Spinal cord (tissue), 10 donors: ENCODE measurements at places on chromosomes 1 and 21.

DNA sequence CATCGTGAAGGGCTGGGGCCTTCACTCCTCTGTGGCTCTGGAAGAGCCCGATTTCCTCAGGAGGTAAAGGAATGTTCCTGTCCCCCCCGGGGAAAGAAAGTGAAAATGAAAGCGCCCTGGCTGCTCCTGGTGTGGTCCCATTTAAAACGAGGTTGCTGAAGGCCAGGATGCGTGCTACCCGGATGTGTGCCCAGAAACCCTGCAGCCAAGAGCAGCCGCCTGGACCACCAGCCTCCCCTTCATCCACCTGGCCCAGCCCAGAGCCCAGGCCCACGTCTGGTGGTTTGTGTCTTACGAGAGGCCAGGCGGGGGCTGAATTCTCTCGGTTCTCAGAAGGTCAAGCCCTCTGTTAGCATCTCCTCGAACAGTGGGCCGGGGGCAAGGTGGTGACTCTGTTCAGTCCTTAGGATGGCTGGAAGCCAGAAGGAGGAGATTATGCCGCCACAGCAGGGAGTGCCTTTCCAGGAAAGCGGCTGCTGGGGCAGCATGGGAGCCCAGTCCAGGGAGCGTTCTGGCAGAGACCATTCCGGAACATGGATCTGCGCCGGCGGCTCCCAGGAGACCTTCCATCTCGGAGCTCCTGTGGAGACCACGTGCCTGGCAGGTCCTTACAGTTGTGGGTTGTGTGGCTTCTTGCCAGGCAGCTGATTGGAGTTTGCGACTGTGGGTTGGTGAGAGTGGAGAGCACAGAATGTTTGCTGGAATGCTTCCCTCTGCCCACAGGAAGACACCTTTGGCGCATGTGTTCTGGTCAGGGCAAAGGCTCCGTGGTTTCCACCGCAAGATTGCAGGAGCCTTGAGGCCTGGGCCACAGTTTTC, 1.4 kb downstream of the GUK1 start:
- H3K4me1 ChIP-seq = peaks cover 44% of the 10 kb centered on the region
- peak overlapping the region; percentile 82 for H3K4me3 ChIP-seq
- H3K27me3 ChIP-seq = no peaks in the 10 kb centered on the region
- H3K27ac ChIP-seq = peak overlapping the region; percentile 84
- peaks cover 48% of the 10 kb centered on the region for H3K36me3 ChIP-seq

DNA sequence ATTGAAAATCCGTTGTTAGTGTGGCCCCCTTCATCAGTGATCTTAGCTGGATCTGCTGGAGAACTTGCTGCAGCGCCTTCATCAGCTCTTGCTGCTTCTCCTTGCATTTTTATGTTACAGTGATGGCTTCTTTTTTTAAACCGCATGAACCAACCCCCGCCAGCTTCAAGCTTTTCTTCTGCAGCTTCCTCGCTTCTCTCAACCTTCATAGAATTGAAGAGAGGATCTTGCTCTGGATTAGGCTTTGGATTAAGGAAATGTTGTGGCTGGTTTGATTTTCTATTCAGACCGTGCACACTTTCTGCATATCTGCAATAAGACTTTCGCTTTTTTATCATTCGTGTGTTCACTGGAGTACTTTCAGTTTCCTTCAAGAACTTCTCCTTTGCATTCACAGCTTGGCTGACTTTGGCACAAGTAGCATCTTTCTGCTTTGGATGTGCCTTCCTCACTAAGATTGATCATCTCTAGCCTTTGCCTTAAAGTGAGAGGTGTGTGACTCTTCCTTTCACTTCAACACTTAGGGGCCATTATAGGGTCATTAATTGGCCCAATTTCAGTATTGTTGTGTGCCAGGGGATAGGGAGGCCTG, 13.1 kb downstream of the RNF187 start:
- H3K4me1 ChIP-seq = peaks cover 11% of the 10 kb centered on the region
- no peak overlapping the region for H3K27ac ChIP-seq
- H3K36me3 ChIP-seq = peaks cover 10% of the 10 kb centered on the region
- H3K27me3 ChIP-seq = peaks cover under 1% of the 10 kb centered on the region

DNA sequence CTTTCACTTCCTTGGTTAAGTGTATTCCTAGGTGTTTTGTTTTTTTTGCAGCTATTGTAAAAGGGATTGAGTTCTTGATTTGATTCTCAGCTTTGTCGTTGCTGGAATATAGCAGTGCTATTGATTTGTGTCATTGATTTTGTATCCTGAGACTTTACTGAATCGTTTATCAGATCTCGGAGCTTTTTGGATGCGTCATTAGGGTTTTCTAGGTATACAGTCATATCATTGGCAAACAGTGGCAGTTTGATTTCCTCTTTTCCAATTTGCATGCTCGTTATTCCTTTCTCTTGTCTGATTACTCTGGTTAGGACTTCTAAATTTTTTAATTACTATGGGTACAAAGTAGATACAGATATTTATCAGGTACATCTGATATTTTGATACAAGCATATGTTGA, 75.4 kb downstream of the SLC35A3 start:
- no peak overlapping the region for H3K27ac ChIP-seq
- H3K4me1 ChIP-seq = peaks cover 4% of the 10 kb centered on the region
- no peak for DNase-seq

- peaks cover 3% of the 10 kb centered on the region for H3K4me1 ChIP-seq
- no peaks in the 10 kb centered on the region for H3K36me3 ChIP-seq
- no peak overlapping the region for H3K4me3 ChIP-seq
- no peak for DNase-seq
- no peaks in the 10 kb centered on the region for H3K27me3 ChIP-seq
Measured at GRCh38 chr21:42423197-42423675, 19.5 kb downstream of the UBASH3A start.

DNA sequence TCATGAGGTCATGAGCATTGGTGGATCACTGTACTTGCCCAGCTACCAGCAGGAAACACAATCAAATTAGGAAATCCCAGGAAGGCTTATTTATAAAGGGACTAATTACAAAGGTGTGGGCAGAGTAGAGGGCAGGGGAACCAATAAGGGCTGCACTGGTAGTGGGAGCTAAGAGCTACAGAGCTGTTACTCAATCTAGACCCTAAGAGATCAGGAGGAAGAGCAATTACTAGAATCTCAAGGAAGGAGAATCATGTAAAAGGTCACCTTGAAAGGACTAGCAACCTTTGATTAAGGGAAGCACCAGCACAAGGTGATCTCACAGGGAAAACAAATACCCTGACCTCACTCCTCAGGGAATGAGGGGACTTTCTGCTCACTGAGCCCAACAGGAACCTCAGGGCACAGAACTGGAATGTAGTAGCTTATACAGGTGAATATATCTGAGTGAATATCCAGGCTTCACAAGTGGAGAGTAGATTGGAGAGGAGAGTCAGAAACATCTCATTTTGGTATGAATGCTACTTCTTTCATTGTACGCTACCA, 66.8 kb downstream of the SAMSN1 start:
- no peak for DNase-seq
- H3K4me3 ChIP-seq = no peak overlapping the region
- no peaks in the 10 kb centered on the region for H3K4me1 ChIP-seq
- no peak overlapping the region for H3K27ac ChIP-seq
- H3K36me3 ChIP-seq = no peaks in the 10 kb centered on the region

GRCh38 chr1:68936530-68936929, 439.6 kb upstream of the DEPDC1 start:
- H3K36me3 ChIP-seq = no peaks in the 10 kb centered on the region
- no peaks in the 10 kb centered on the region for H3K4me1 ChIP-seq
- no peak overlapping the region for H3K4me3 ChIP-seq
- no peak overlapping the region for H3K27ac ChIP-seq

- no peak overlapping the region for H3K4me3 ChIP-seq
- no peaks in the 10 kb centered on the region for H3K27me3 ChIP-seq
- H3K27ac ChIP-seq = no peak overlapping the region
- H3K36me3 ChIP-seq = no peaks in the 10 kb centered on the region
- DNase-seq = no peak
Measured at GRCh38 chr21:28442624-28443023, 550.1 kb downstream of the LTN1 start.

DNA sequence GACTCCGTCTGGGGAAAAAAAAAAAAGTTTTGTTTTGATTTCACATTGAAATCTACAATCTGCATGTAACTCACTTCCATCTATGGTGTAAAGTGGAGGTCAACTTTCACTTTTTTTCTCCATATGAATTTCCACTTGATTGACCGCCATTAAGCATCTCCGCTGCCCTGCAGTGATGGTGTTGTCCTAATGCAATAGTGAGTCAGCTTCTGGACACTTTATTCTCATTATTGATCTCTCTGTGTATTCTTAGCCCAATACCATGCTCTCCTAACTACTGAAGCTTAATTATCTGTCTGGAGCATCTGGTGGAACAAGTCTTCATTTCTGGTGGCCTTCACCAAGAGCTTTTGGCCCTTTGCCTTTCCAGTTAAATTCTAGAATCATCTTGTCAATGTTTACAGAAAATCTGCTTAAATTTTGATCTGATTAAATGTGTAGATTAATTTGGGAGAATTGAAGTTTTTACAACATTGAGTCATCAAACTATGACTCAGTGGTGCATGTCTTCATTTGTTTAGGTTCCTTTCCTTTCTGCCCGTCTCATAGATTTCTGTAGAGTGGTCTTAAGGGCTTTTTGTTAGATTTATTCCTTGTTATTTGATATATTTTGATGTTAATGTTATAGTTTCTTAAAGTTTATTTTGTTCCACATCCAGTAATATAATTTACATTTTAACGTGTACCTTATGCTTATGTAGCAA, 181.5 kb downstream of the PRDM2 start:
- no peaks in the 10 kb centered on the region for H3K27me3 ChIP-seq
- no peak for DNase-seq
- H3K4me3 ChIP-seq = no peak overlapping the region
- peaks cover 3% of the 10 kb centered on the region for H3K4me1 ChIP-seq
- no peak overlapping the region for H3K27ac ChIP-seq

GRCh38 chr1:37915476-37916093, 31.3 kb downstream of the INPP5B start:
- no peak overlapping the region for H3K4me3 ChIP-seq
- H3K27ac ChIP-seq = no peak overlapping the region
- no peaks in the 10 kb centered on the region for H3K4me1 ChIP-seq
- peaks cover 3% of the 10 kb centered on the region for H3K36me3 ChIP-seq

DNA sequence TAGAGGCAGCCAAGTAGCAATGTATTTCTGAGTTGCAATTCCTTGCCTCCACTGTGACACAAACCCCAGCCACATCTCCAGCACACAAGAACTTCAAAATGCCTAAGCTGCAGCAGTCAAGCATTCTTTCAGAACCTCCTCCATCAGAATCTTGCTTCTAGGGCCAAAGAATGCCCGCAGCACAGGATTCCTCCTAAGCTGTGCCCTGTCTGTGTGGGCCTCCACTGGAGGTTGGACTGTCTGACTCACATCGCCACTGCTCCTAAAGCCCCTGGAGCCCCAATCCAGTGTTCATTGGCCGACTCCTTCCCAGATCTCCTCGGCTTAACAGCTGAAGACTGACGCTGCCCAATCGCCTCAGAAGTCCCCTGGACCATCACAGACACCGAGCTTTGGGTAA, 43.2 kb upstream of the SERTAD4 start:
- no peaks in the 10 kb centered on the region for H3K27me3 ChIP-seq
- no peaks in the 10 kb centered on the region for H3K36me3 ChIP-seq
- DNase-seq = no peak

- H3K27ac ChIP-seq = no peak overlapping the region
- no peaks in the 10 kb centered on the region for H3K36me3 ChIP-seq
- no peaks in the 10 kb centered on the region for H3K4me1 ChIP-seq
- H3K27me3 ChIP-seq = no peaks in the 10 kb centered on the region
- no peak for DNase-seq
Measured at GRCh38 chr1:194919146-194919545, 1689.1 kb downstream of the KCNT2 start.

GRCh38 chr1:16012590-16013219, 5.1 kb downstream of the HSPB7 start:
- H3K4me1 ChIP-seq = peaks cover 41% of the 10 kb centered on the region
- no peak for DNase-seq
- H3K27me3 ChIP-seq = no peaks in the 10 kb centered on the region
- no peaks in the 10 kb centered on the region for H3K36me3 ChIP-seq

GRCh38 chr1:43366601-43367025, 1.2 kb downstream of the ELOVL1 start:
- DNase-seq = no peak
- H3K4me1 ChIP-seq = peaks cover 31% of the 10 kb centered on the region
